Stimulated activated CD8-positive, alpha-beta memory T cell treated with anti-CD3 and anti-CD28 coated beads, Interleukin-4, amount 100 ng/mL, for 1 hour (primary cell): ENCODE measurements at places on chromosomes 3 and 15.

- DNase-seq, result no peak
Measured at GRCh38 chr15:55858661-55859060, 115.7 kb upstream of the PRTG start.

GRCh38 chr3:24687671-24688070 is 193.0 kb upstream of the THRB start:
- no peak for DNase-seq

GRCh38 chr3:72161881-72162595 is 377.1 kb upstream of the PROK2 start:
- DNase-seq, result no peak

GRCh38 chr15:42788725-42789124 is 51.8 kb upstream of the CDAN1 start:
- DNase-seq, result no peak

DNA sequence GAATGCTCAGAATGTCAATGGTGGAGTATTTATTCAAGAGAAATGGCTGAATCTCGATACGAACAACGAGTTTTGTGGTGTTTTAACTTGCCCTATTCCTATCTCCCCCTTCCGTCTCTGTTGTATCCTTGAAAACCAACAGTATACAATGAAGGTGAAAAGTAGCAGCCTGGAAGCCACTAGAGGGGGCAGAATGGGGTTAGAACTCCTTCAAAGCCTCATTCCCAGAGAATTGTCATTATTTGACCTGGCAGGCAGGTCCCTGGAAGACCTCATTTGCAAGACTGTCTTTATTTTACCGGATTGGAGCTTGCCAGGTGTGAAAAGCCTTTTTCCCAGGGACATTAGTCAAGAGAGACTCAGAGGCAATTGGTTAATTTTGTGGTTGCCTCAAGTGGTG is 139.4 kb downstream of the LRRC28 start:
- DNase-seq, result no peak

DNA sequence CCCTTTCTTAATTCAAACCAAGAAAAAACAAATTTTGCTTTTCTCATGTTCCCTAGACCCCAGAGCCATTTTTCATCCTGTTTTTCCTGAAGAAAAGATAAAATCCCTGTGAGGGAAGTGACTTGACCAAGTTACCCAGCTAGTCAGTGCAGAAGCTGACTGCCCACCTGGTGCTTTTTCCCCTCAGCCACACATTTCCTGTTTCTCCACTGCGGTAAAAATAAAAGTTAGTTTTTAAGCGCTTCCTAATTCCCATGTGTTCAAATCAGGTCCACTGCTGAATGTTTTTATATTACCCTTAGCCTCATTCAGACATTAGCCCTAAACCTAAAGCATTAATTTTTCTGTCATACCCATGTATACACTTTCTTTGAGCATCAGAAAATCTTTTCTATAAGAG is 26.1 kb downstream of the PPP2R3A start:
- DNase-seq, result no peak

GRCh38 chr15:83249030-83249343 is 35.5 kb downstream of the BNC1 start:
- DNase-seq, result no peak

- DNase-seq, result no peak
Measured at GRCh38 chr15:83845230-83845629, 191.3 kb downstream of the ADAMTSL3 start.

- DNase-seq, result no peak
Measured at GRCh38 chr3:29643034-29643425, 362.2 kb downstream of the RBMS3 start.

GRCh38 chr15:26260517-26261133 is 397.5 kb upstream of the ATP10A start:
- DNase-seq, result no peak

GRCh38 chr3:30448450-30449289 is 157.7 kb upstream of the TGFBR2 start:
- DNase-seq, result no peak

DNA sequence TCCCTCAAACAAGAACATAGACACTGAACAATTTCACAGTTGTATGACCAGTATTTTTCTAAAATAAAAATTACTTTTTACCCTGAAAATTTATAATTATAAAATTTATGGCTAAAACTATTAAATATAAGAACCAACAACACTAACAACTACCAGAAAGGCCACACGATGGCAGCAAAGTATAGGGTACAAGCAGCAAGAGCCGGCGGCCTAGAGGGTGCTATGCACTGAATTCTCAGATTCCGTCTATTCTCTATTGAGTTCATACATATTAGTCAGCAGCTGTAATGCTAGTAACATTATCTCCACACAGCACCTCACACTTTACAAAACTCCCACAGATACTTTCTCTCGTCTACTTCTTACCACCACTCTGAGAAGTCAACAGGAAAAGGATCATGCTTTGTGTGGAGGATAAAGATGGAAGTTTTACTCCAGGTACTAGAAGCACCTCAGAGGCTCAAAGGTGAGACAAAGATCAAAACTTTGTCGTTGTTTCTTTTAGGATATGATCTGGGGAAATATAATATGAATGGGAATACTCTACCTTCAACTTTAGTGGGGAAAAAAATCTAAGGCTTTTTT is 160.5 kb downstream of the FGF12 start:
- DNase-seq, result no peak

DNA sequence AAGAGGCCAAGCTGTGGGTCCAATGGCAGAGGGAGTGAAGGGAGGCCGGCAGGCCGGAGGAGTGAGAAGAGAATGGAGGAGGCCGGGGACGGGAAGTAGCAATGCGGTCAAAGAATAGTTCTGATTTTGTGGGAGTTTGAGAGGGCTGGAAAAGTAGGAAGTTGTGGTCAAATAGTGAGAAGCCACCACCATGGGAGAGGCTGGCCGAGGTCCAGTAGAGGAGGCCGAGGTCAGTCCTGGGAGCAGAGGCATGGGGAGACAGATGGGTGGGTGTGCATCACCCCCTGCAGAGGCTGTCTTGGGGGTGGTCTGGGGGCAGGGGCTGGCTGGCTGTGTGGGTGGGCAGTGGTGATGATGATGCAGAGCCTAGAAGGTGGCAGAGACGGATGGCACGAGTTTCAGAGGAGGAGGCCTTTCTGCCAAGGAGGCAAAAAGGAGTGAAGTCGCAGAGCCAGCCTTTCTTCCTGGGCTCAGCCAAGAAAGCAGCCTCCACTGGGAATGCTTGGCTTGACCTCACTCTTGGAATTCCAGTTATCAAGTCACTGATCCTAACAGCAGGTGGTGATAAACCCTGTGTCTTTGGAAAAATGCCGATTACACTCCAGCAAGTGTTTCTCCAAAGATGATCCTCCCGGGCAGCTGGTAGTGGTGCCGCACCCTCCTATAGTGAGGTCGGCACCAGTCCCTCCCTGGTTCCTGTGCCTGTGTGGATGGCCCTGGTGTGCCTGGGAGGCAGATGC is 57.3 kb downstream of the ARNT2 start:
- DNase-seq, result no peak

GRCh38 chr3:23051240-23052140 is 151.6 kb upstream of the UBE2E2 start:
- DNase-seq, result no peak

DNA sequence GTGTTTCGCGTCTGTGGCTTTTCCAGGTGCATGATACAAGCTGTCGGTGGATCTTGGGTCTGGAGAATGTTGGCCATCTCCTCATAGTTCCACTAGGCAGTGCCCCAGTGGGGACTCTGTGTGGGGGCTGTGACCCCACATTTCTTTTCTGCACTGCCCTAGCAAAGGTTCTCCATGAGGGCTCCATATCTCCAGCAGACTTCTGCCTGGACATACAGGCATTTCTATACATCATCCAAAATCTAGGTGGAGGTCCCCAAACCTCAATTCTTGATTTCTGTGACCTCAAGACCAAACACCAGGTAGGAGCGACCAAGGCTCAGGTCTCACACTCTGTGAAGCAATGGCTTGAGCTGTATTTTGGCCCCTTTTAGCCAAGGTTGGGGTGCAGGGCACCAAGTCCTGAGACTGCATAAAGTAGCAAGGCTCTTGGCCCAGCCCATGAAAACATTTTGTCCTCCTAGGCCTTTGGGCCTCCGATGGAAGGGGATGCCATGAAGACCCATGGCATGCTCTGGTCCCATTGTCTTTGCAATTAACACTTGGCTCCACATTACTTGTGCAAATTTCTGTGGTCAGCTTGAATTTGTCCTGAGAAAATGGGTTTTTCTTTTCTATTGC is 615.3 kb downstream of the ZBBX start:
- no peak for DNase-seq

- no peak for DNase-seq
Measured at GRCh38 chr15:60523056-60523455, 44.1 kb upstream of the ICE2 start.

- DNase-seq, result no peak
Measured at GRCh38 chr15:88255484-88256278, 858 bp downstream of the NTRK3 start.

GRCh38 chr15:72306211-72306785 is 13.7 kb downstream of the CELF6 start:
- DNase-seq, result peak; percentile 1

DNA sequence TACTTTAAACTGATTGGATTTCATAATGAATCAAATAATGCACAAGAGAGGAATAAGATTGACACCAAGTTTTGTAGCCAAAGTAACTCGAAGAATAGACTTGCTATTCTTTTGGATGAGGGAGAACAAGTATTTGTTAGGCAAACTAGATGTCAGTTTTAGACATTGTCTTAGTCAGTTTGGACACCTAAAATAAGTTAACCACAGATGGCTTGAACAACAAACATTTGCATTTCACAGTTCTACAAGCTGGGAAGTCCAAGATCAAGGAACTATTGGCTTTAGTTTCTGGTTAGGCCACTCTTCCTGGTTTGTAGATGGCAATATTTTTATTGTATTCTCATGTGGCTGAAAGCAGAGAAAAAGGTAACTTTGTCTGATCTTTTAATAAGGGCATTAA is 61.3 kb upstream of the OSTN start:
- DNase-seq, result no peak

DNA sequence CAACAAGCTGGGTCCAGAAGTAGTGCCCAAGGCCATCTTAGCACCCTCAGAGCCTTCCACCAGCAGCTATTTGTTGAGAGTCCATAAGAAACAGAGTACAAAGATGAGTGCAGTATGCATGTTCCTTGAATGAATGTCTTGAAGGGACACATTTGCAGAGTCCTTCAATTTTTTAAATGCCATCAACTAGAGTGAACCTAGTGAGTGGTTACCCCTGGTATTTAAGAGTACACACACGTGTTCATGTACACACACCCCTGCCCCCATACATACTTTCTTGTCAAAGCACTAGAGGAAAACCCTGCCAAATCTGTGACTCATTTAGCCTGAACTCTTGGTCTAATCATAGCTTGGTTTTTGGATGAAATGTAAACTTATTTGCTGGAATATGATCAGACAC is 84.5 kb upstream of the GALNT15 start:
- DNase-seq, result no peak

DNA sequence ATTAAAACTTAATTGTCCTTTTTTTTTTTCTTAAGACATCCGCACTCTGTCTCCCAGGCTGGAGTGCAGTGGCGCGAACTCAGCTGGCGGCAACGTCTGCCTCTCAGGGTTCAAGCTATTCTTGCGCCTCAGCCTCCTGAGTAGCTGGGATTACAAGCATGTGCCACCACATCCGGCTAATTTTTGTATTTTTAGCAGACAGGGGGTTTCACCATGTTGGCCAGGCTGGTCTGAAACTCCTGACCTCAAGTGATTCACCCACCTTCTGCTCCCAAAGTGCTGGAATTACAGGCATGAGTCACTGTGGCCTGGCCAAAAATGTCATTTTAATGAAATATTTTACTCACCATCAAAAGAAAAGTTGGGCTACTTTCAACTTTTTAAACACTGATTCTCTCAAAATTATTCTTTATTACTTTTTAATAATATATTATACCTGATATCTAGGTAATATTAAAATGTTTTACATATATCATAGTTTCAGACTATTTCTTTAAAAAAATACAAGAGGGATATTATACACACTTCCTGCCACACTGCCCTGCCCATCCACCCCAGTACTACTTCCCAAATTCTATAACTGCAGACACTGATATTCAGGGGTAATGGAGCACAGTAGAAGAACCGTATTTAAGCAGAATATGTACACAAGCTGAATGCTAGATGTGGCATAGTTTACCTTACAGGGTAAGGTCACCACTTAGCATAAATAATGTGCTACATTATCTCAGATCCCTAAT is 723.9 kb upstream of the ZNF385D start:
- no peak for DNase-seq

DNA sequence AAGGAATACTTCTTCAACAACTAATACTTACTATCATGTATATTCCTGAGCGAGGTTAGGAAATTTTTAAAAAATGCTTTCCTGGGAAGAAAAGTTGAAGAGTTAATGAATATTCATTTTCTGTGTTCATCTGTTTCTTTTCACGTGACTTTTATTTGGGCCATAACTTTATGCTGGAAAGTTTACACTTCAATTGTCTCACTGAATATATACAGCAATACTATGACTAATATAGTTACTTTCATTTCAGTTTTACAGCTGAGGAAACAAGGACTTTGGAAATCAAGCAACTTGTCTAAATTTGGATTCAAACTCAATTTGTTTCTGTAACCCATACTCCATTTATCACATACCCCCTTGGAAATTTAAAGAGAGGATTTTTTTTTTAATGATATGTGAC is 894.2 kb downstream of the ROBO1 start:
- DNase-seq, result no peak

DNA sequence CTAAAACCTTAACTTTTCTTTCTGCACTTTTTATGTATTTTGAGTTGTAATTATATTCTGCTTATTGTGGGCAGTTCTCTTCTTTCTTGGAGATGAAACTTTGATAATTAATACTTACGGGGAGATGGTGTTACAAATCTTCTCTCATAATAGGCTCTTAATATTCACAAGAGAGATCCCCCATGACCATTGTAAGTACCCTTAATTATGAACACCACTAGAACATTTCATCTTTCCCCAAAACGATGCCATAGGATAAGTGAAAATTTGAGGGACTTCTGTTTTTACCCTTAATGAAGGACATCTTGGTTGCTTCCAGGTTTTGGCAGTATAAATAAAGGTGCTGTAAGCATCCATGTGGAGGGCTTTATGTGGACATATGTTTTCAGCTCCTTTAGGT is 60.7 kb downstream of the PIAS1 start:
- DNase-seq, result no peak

GRCh38 chr3:39784922-39785321 is 24.5 kb upstream of the MYRIP start:
- DNase-seq, result no peak

- no peak for DNase-seq
Measured at GRCh38 chr15:82595766-82596165, 51.4 kb downstream of the CPEB1 start.

- no peak for DNase-seq
Measured at GRCh38 chr15:40301467-40302179, 6.1 kb downstream of the PLCB2 start.
